Endothelial cell of umbilical vein (primary cell): ENCODE measurements at places on chromosomes 6 and 20. TPM values are rescaled to one million over a fixed set of nuclear protein-coding genes. Genes with fewer than 3 reads are reported as not detected.

Gene EMILIN3
- total RNA-seq, result 0.09 TPM in 1 of 2 replicates, not detected in the other

DNA sequence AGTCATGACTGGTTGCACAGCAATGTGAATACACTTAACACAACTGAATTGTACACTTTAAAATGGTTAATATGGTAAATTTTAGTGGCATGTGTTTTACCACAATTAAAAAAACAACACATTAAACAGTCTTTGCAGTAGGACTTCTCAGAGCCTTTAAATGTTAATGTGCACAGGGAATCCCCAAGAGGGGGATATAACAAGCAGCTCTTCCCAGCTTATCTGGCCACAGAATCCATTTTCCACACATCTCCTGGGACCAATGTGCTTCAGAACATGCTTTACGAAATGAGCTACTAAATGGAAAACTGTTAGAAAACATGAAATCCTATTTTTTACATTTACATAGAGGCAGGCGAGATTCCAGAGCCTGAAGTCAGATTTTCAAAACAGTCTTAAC, 44.4 kb downstream of the FYN start:
- H3K4me1 ChIP-seq, result peaks cover 25% of the 10 kb centered on the region
- H3K27ac ChIP-seq, result no peak overlapping the region
- no peak overlapping the region for H3K4me3 ChIP-seq

GRCh38 chr6:88662163-88662580, 301.2 kb downstream of the RNGTT start:
- DNase-seq, result no peak
- H3K27me3 ChIP-seq, result no peaks in the 10 kb centered on the region
- no peak overlapping the region for H3K4me3 ChIP-seq
- no peaks in the 10 kb centered on the region for H3K36me3 ChIP-seq

- peaks cover 8% of the 10 kb centered on the region for H3K36me3 ChIP-seq
- DNase-seq, result no peak
- no peaks in the 10 kb centered on the region for H3K27me3 ChIP-seq
- no peak overlapping the region for H3K27ac ChIP-seq
- H3K4me1 ChIP-seq, result no peaks in the 10 kb centered on the region
Observed at GRCh38 chr20:37361336-37361735, 15.4 kb downstream of the SRC start.

Gene SMOC2
- total RNA-seq, result not detected in 2 replicates

DNA sequence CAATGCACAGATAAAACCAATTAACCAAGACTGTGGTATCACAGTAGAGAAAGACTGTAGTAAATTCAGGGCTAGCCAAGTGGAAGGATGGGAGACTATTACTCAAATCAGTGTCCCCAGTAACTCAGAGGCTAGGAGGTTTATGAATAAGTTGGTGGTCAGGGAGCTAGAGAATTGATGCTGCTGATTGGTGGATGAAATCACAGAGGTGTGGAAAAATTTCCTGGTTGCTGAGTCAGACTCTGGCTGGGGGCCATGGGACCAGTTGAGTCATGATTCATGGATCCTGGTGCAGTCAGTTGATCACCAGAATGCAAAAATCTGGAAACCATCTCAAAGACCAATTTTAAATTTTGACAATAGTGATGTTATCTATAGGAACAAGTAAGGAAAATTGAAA, 555.9 kb downstream of the C6orf118 start:
- no peaks in the 10 kb centered on the region for H3K4me1 ChIP-seq
- H3K4me3 ChIP-seq, result no peak overlapping the region
- DNase-seq, result no peak
- H3K27ac ChIP-seq, result no peak overlapping the region

DNA sequence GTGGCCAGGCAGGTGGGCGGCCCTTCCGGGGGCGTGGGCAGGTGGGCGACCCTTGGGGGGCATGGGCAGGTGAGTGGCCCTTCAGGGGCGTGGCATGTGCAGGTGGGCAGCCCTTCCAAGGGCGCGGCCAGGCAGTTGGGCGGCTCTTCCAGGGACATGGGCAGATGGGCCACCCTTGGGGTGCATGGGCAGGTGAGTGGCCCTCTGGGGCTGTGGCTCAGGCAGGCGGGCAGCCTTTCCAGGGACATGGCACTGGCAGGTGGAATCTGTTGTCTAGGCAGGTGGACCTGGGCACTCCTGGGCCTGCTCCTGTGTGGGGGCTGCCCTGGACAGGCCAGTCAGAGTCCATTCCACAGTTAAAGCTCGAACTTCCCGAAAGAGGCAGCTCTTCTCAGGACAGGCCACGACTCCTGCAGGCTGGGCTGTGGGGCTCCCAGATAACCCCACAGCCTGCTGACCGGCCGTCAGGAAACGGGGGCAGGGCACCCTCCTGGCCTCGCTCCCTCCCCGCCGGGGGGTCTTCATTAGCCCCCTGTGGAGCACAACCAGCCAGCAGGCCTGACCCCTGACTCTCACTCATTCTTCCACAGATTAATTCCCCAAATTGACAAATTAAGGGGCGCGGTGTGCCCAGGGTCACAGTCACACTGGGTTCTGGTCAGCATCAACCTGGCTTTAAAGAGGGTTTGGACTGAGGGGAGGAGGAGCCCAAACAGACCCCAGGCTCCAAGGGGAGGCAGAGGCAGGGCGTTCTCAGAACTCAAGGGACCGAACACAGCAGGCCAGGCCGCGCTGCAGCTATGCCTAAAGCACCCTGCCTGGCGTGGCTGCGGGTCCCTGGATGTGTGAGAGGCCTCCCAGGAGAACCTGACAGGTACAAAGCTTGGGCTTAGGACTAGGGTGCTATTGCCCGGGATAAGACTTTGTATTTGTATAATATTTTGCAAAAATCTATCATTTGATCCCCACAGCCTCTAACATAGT, 130.0 kb downstream of the DLL1 start:
- H3K4me3 ChIP-seq, result no peak overlapping the region
- no peaks in the 10 kb centered on the region for H3K27me3 ChIP-seq
- no peaks in the 10 kb centered on the region for H3K4me1 ChIP-seq

DNA sequence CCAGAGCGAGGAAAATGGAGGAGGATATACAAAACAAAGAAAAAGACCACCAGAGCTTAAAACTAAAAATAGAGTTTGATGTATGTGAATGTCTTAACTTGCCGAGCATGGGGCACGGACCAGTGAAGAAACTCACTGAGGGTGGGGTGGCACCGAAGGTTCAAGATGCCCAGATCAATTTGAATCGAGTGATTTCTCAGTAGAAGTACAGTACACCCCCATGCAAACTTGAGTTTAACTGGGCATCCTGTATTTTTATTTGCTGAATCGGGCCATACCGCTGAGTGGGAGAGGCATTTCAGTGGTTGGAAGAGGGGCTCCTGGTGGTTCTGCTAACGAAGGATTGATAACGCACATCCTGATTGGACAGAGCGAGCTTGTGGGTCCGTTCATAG, 81.7 kb downstream of the ANKRD60 start:
- H3K4me1 ChIP-seq, result no peaks in the 10 kb centered on the region
- no peak for DNase-seq
- H3K4me3 ChIP-seq, result no peak overlapping the region
- H3K27me3 ChIP-seq, result no peaks in the 10 kb centered on the region

DNA sequence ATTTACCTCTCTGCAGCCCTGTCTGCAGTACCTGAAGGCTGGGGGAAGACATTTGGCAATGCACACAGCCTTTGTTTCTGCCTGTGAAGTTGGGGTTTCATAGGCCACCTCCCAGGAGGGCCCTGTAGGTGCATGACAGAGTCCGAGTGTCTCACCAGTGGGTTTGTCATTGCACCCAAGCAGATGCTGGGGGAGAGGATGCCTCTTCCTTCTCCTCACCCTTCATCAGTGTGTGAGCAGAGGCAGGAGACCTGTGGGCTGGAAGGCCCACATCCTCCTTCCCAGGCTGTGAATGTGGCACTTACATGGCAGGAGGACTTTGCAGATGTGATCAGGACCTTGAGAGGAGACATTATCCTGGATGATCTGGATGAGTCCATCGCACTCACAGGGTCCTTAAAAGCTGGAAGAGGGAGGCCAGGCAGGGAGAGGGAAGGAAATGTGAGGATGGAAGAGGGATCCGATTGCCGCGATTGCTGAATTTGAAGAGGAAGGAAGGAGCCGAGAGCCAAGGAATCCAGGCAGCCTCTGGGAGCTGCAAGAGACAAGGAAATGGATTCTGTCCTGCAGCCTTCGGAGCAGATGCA, 30.4 kb downstream of the SYNJ2 start:
- no peaks in the 10 kb centered on the region for H3K27me3 ChIP-seq
- DNase-seq, result no peak
- H3K4me3 ChIP-seq, result no peak overlapping the region
- peaks cover 57% of the 10 kb centered on the region for H3K4me1 ChIP-seq
- no peak overlapping the region for H3K27ac ChIP-seq
- no peaks in the 10 kb centered on the region for H3K36me3 ChIP-seq

GRCh38 chr6:166456395-166457156, 73.8 kb upstream of the MPC1 start:
- no peak overlapping the region for H3K4me3 ChIP-seq
- no peaks in the 10 kb centered on the region for H3K27me3 ChIP-seq
- H3K36me3 ChIP-seq, result no peaks in the 10 kb centered on the region
- H3K27ac ChIP-seq, result no peak overlapping the region

- H3K4me1 ChIP-seq, result peaks cover 22% of the 10 kb centered on the region
- no peak overlapping the region for H3K27ac ChIP-seq
- H3K36me3 ChIP-seq, result no peaks in the 10 kb centered on the region
- DNase-seq, result no peak
- H3K4me3 ChIP-seq, result no peak overlapping the region
Observed at GRCh38 chr6:36544228-36544627, 3.1 kb downstream of the STK38 start.

- DNase-seq, result no peak
- no peaks in the 10 kb centered on the region for H3K27me3 ChIP-seq
- no peaks in the 10 kb centered on the region for H3K36me3 ChIP-seq
- no peak overlapping the region for H3K27ac ChIP-seq
- no peak overlapping the region for H3K4me3 ChIP-seq
Observed at GRCh38 chr20:51640743-51641142, 98.2 kb upstream of the NFATC2 start.

Gene SPATS1
- not detected in 2 replicates for total RNA-seq

Gene FNDC1
- total RNA-seq, result 0.04 TPM in 1 of 2 replicates, not detected in the other

- no peak overlapping the region for H3K4me3 ChIP-seq
- DNase-seq, result no peak
- H3K27me3 ChIP-seq, result no peaks in the 10 kb centered on the region
- H3K27ac ChIP-seq, result no peak overlapping the region
- no peaks in the 10 kb centered on the region for H3K4me1 ChIP-seq
Observed at GRCh38 chr6:90656325-90656724, 69.5 kb upstream of the MAP3K7 start.

- no peaks in the 10 kb centered on the region for H3K36me3 ChIP-seq
- H3K27me3 ChIP-seq, result no peaks in the 10 kb centered on the region
- peak; percentile 34 for DNase-seq
Observed at GRCh38 chr6:12075067-12075563, 63.0 kb downstream of the HIVEP1 start.

- peaks cover 6% of the 10 kb centered on the region for H3K4me1 ChIP-seq
- no peak overlapping the region for H3K27ac ChIP-seq
- no peak for DNase-seq
- H3K27me3 ChIP-seq, result no peaks in the 10 kb centered on the region
Observed at GRCh38 chr6:89611666-89612065, 26.9 kb downstream of the LYRM2 start.

DNA sequence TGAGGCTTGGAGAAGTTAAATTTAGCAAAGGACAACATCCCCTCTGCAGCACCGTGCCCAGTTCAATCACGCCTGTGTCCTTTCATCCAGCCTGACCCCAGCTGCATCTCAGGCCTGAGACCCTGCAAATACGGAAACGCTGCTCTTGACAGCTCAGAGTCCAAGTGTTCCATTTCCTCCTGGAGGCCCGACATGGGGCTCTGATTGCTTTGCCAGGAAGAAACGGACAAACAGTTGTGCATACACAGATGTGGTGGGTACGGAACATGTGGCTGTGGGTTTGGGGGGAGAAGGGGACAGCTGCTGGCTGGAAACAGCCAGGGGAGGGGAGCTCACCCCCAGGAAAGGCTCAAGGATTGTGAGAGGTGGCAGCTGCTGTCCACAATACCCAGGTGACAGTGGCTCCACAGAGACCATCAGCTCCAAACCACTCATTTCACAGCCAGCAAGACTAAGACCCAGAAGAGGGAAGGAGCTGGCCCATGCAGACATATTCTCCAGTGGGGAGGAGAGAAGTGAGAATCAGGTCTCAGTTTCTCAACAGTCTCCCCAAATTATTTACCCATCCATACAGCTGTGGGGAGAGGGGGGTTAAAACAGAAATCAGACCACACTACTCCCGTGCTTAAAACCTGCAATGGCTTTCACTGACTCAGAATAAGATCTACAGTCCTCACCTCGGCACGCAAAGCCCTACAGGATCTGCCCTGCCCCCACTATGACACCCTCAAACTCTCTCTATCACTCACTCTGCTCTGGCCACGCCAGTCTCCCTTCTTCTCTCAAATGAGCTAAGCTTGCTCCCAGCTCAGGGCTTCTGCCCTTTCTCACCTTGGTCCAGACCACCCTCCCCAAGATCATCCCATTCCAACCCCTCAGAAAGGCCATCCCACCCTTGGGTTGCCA, 89.1 kb downstream of the PREX1 start:
- peak; percentile 49 for DNase-seq
- no peaks in the 10 kb centered on the region for H3K27me3 ChIP-seq
- H3K36me3 ChIP-seq, result peaks cover 33% of the 10 kb centered on the region

GRCh38 chr6:98641949-98642719, 192.2 kb upstream of the POU3F2 start:
- H3K36me3 ChIP-seq, result no peaks in the 10 kb centered on the region
- no peaks in the 10 kb centered on the region for H3K27me3 ChIP-seq
- no peak overlapping the region for H3K27ac ChIP-seq
- no peak for DNase-seq
- H3K4me1 ChIP-seq, result no peaks in the 10 kb centered on the region

Gene SNAP91
- total RNA-seq, result 0.72 and 1.5 TPM in 2 replicates

DNA sequence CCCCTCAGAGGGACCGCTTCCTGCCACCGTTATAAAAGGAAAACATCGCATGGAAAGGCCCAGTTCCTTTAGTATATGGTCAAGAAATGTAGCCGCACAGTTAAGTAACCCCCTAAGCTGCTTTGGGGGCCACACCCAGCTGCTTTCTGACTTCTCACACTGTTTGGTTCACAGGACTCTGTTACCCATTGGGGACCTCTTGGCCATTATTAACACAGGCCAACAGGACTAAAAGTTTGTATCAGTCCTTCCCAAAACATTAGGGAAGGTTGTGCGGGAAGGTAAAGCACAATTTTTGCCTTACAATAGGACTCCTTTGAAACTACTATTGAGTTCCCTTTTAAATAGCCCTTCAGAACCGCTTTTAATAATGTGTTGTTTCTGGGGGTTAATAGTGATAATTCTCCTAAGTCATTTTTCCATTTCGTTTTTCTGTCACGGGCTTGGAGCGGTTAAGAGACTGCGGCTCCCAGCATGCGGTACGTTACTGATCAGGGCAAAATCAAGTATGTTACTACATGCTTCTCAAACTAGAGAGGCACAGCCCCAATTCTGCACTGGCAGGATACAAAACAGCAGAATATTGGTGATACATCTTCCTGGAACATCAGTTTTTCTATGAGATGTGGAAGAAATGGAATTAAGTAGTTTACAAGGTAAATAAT, 668 bp upstream of the RPP40 start:
- no peaks in the 10 kb centered on the region for H3K27me3 ChIP-seq
- DNase-seq, result no peak
- peak overlapping the region; percentile 79 for H3K27ac ChIP-seq

Gene HSPA1A
- total RNA-seq, result 55.6 and 58.3 TPM in 2 replicates

Gene CD83
- 0.46 and 0.55 TPM in 2 replicates for total RNA-seq

- no peak overlapping the region for H3K27ac ChIP-seq
- H3K4me1 ChIP-seq, result no peaks in the 10 kb centered on the region
- H3K4me3 ChIP-seq, result no peak overlapping the region
- DNase-seq, result no peak
Observed at GRCh38 chr6:63705707-63706106, 70.1 kb downstream of the PHF3 start.

Gene PGBD1
- total RNA-seq, result 9.6 and 10.1 TPM in 2 replicates

- H3K27me3 ChIP-seq, result no peaks in the 10 kb centered on the region
- no peak overlapping the region for H3K27ac ChIP-seq
- DNase-seq, result no peak
Observed at GRCh38 chr6:132950566-132950965, 136.2 kb downstream of the RPS12 start.

Gene TMEM200A
- 0.74 and 0.75 TPM in 2 replicates for total RNA-seq

Gene SLC22A1
- not detected in 2 replicates for total RNA-seq
